ENCODE measurements at places on chromosomes 3 and 15.

DNA sequence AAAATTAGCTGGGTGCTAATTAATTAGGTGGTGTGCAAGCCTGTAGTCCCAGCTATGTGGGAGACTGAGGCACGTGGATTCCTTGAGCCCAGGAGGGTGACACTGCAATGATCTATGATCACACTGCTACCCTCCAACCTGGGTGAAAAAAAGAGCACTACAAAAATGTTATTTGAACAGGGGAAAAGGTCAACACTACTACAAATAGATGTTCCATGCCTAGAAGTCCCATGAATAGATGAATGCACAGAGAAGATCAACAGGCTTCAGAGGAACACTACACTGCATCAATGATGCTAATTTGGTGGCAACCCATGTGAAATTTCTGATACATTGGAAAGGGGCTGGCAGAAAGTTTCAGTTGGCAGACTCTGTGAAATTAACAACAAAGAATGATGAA lies 105.4 kb upstream of the FHIT start:
- no peak for DNase-seq

GRCh38 chr15:36579792-36580431 lies 486 bp downstream of the CDIN1 start:
- no peak for DNase-seq

- DNase-seq, result no peak
Observed at GRCh38 chr3:100954199-100954935, 38.9 kb downstream of the ABI3BP start.

GRCh38 chr3:155676252-155676981 lies 68.5 kb downstream of the PLCH1 start:
- no peak for DNase-seq

DNA sequence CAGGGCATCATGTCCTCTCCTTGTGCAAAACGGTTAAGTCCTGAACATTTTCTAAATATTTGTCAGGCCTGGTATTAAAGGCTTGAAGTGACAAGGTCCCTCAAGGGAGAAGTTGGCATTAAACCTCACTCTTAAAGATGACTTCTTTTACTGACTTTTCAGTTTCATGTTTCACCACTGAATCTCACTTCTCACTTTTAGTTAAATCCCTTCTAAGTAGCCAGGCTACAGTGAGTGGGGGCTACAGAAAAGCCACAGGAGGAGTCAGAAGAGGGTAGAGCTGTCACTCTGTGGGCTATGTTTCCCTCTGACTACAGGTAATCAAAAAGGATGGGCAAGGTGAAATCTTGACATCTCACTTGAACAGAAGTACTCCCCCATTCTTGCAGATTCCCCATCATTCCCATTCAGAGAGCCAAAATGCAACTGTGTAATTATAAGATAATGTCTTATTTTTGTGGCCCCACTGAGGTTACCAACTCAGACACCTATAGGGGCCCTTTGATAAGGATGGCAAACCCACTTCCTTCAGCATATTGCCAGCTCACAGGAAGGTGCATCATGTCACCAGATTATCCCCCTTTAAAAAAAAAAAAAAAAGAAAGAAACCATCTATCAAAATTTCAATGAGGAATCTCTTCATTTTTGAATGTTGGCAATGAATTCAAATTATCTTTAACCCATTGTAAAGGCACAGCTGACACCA lies 790.1 kb upstream of the CFAP20DC start:
- no peak for DNase-seq

GRCh38 chr3:185253645-185254410 lies at the start of gene EHHADH:
Gene EHHADH, minus strand, starts transcription at chr3:185254049. Its CDS starts 27 bp downstream, at chr3:185254022.
- DNase-seq, result peak; percentile 50

- no peak for DNase-seq
Observed at GRCh38 chr3:124967964-124968363, 33.4 kb upstream of the MUC13 start.

GRCh38 chr15:29616512-29616911 lies 205.8 kb downstream of the TJP1 start:
- no peak for DNase-seq

GRCh38 chr3:48504051-48504946 lies at the start of gene SHISA5:
Gene SHISA5, minus strand, starts transcription at chr3:48504174. Its CDS starts 80 bp downstream, at chr3:48504094.
- DNase-seq, result peak; percentile 30

GRCh38 chr15:43985976-43986680 lies 159.3 kb downstream of the WDR76 start:
- DNase-seq, result no peak

- DNase-seq, result no peak
Observed at GRCh38 chr3:100427699-100428098, 26.4 kb downstream of the LNP1 start.

GRCh38 chr3:129602309-129602708 lies 4.2 kb downstream of the PLXND1 start:
- no peak for DNase-seq

DNA sequence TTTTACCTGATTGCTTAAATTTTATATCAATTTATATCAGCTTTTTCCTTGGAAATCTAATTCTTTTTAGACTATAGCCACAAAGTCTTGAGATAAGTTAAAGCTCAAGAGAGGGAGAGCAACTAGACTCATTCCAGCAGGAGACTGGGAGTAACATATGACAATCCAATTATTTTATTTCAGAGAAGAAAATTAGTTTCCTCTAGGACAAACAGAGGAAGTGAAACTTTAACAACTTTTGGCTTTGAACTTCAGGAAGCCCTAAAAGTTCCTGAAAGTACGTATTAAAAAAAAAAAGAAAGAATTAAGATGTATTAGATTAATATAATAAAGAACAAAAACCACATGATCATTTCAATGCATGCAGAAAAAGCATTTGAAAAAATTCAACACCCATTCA lies 13.9 kb upstream of the UBE2E2 start:
- DNase-seq, result no peak

DNA sequence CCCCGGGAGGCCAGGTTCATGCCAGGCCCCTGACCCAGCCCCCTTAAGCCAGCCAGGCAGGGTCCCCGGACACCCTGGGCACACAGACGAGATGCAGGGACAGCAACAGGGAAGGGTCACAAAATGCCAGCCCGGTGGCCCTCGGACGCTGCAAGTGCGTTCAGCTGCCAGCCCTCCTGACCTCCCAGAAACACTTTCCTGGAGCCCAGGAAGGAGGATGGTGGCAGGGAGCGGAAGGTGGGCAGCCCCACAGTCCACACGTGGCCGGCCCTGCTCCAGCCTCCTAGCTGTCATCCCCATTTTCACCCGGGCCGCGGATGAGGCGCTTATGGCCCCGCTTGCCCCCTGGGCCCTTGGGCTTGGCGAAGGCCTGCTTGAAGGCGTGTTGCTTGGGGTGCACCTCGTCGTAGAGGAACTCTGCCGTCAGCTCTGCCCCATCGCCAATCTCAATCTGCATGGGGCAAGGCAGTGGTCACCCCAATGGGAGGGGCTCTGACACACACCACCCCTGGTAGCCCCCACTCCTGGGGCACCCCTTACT lies 3.4 kb upstream of the TLR9 start:
- no peak for DNase-seq

- no peak for DNase-seq
Observed at GRCh38 chr15:78065284-78065872, 12.1 kb downstream of the TBC1D2B start.

All from stimulated activated CD8-positive, alpha-beta memory T cell treated with anti-CD3 and anti-CD28 coated beads, Interleukin-2, amount 100 ng/mL, for 48 hours (primary cell).